T-helper 9 cell (primary cell): ENCODE measurements at places on chromosomes 16 and 17.

DNA sequence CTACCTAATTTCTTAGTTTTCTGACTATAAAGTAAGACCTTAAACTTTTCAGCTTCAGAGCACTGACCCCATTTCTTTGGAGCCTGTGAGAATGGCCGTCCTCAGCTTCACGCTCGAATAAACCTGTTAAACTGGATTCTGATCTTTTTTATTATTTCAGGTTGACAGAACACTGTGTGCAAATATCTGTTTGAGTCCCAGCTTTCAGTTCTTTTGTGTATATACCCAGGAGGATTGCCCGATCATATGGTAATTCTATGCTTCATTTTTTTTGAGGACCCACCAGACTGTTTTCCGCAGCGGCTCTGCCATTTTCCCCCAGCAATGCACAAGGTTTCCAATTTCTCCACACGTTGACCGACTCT, 19.8 kb upstream of the KCNH6 start:
- no peak for DNase-seq

DNA sequence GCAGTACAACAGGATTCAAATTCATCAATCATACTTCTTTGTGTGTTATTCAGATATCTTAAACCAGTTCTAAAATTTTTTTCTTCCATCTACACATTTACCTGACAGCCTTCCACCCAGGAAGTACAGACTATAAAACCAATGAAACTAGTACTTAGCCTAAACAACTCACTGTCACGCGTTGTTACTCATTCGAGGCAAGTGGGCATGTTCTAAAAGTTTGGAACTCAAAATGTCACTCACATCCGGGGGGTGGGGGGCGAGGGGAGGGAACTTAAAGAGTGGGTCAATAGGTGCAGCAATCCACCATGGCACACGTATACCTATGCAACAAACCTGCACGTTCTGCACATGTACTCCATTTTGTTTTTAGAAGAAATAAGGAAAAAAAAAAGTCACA, 90.4 kb upstream of the PLEKHM1 start:
- DNase-seq: no peak

DNA sequence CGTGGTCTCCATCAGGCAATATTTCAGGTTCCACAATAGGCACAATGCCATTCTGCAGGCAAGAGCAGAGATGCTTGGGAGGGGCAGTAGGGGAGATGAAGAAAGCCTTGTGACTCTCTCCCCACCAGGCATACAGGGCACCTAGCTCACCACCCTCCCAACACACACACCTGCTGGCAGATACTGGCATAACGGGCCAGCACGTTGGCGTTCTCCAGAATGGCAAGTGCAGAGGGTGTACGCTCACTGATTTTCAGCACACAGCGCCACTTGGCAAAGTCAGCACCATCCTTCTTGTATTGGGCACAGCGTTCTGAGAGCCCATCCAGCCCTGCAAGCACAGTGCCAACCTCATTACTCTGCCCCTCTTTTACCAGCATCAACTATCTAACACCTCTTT, 2.2 kb downstream of the ALDOC start:
- DNase-seq: no peak

DNA sequence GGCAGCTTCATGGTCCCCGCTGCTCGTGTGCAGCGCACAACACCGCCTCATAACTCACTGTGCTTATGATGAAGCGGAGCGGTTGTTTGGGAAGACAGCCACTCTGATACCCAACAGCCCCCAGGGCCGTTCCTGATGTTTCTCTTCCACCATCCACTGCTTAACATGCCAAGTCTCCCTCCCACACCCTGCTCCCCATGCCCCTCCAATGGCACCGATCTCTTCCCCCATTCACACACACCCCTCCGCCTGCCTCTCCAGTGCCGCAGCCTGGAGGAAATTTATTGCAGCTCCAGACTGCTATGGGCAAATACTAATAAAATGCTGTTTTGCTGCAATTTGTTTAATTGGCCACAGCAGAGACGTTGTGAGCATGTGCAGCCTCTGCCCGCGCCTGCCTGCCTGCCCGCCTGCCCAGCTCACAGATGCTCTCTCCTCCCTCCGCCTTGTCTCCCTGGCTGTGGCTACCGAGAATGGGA, 80.3 kb upstream of the LHX1 start:
- DNase-seq: no peak

DNA sequence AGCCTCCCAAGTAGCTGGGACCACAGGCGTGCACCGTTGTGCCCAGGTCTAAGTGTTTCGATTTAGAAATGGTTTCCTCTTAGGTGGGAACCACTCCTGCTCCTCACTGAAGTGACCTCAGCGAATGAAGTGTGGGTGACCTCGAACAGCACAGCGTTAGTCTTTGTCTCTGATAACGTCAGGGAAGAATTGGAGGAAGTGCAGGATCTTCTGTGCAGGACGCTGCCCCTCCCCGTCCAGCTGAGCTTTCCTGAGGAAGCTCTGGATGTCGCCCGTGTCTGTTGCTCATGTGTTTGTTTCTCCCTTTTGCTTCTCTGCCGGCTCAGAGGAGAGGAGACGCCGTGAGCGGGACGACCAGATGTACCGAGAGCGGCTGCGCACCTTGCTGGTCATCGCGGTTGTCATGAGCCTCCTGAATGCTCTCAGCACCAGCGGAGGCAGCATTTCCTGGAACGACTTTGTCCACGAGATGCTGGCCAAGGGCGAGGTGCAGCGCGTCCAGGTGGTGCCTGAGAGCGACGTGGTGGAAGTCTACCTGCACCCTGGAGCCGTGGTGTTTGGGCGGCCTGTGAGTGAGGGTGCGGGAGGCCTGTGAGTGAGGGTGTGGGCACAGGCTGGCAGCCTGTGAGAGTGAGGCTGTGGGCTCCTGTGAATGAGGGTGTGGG, 15.6 kb downstream of the SPG7 start:
- DNase-seq: no peak

GRCh38 chr16:1543085-1543896, 9.8 kb downstream of the TMEM204 start:
- no peak for DNase-seq

DNA sequence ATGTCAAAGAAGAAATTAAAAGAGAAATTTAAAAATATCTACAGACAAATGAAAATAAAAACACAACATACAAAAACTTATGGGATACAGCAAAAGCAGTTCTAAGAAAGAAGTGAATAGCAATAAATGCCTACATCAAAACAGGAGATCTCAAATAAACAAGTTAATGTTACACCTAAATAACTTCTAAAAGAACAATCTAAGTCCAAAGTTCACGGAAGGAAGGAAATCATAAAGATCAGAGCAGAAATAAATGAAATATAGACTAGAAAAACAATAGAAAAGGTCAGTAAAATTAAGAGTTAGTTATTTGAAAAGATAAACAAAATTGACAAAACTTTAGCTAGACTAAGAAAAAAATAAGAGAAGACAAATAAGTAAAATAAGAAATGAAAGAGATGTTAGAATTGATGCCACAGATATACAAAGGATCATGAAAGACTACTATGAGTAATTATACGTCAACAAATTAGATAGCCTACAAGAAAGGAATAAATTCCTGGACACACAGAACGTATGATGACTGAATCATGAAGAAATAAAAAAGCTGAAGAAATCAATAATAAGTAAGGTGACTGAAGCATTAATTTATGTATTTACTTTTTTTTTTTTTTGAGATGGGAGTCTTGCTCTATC, 100.4 kb downstream of the CEP112 start:
- no peak for DNase-seq

GRCh38 chr16:67170168-67170948, at the start of gene NOL3:
NOL3 (plus strand) TSS chr16:67170538.
- no peak for DNase-seq

GRCh38 chr17:49779739-49780231, 8.7 kb upstream of the KAT7 start:
- no peak for DNase-seq

GRCh38 chr16:31367853-31368252, 12.9 kb downstream of the ITGAX start:
- no peak for DNase-seq

- no peak for DNase-seq
These were observed 1.0 kb upstream of the RHOT1 start for GRCh38 chr17:32141258-32141657.

DNA sequence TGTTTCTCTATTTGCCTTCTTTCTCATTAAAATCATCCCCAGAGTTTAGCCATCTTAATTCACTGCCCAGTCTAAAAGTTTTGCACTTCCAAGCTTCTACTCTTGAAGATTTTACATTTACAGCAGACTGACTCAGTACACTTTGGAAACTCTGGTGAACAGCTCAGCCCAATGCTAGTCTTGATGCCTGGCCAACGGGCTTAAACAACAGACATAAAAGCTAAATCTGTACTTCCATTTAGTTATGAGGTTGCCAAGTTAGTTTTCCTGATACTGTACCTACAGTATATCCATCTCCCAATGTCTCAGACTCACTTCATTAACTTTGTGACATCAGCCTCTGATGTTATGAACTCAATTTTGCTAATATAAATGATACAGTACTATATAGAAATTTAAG, 891.8 kb upstream of the SOX9 start:
- DNase-seq: no peak

- DNase-seq: no peak
These were observed 7.3 kb downstream of the PROCA1 start for GRCh38 chr17:28704219-28704858.

- DNase-seq: no peak
These were observed 428.7 kb upstream of the SALL1 start for GRCh38 chr16:51579652-51580360.

DNA sequence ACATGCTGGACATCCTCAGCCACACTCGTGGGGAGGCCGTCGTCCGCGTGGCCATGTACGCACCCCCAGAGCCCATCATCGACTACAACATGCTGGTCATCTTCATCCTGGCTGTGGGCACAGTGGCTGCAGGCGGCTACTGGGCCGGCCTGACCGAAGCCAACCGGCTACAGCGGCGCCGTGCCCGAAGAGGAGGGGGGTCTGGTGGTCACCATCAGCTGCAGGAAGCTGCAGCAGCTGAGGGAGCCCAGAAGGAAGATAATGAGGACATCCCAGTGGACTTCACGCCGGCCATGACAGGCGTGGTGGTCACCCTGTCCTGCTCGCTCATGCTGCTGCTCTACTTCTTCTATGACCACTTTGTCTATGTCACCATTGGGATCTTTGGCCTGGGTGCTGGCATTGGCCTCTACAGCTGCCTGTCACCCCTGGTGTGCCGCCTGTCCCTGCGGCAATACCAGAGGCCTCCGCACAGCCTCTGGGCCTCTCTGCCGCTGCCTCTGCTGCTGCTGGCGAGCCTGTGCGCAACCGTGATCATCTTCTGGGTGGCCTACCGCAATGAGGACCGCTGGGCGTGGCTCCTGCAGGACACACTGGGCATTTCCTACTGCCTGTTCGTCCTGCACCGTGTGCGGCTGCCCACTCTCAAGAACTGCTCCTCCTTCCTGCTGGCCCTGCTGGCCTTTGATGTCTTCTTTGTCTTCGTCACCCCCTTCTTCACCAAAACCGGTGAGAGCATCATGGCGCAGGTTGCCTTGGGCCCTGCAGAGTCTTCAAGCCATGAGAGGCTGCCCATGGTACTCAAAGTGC, 900 bp downstream of the SPPL2C start:
- DNase-seq: no peak

DNA sequence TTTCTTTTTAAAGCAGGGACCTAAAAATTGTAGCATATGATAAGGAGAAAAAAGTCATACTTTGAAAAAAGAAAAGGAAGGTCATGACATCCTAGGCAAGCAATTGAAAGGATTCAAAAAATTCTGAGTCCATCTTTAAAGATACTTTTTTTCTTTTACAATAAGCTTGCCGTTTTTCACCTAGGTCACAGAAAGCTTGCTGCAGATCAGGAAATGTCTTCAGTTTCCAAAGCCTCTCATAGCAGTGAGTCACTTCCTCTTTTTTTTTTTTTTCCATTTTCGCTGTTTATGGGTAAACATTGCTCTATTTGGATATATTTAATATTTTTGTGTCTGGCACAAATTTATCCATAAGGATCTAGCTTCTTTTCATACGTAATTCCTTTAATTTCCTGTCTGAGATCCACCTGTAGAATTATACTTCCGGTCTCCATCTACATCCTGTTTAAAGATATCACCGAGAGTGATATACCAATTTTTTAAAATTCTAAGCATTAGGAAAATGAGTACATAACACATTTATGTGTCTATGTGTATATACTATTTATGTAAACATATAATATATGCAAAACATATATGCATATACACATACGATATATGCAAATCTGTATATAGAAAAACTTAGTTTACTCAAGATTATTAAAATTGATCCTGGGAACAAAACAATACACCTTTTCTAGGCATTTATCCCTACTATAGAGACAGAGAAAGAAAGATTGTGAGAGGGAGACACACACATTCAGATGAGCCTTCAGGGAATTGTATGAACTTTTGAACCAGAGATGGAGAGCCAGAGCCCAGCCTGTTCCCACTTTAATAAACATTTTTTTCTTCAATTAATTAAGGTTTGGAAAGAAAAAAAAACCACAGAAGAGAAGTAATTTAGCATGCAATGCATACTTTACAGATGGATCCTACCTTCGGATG, 134.4 kb downstream of the SKAP1 start:
- DNase-seq: no peak

DNA sequence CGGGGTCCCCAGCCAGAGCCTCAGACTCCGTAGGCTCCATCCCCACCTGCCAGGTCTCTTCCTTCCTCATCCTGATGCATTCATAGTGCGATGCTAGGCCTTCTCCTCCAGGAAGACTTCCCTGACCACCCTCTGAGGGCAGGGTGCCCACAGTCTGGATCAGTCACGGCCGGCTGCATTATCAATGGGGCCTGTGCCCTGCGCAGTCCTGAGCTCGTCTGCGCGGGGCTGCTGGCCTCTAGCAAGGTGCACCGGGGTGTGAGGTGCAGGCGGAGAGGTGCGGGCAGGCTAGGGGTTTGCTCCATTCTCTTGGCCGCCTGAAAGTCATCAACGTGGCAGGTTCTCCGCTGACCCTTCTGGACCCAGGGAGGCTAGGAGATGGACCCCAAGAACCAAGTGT, 56.9 kb upstream of the ACSF3 start:
- DNase-seq: no peak

DNA sequence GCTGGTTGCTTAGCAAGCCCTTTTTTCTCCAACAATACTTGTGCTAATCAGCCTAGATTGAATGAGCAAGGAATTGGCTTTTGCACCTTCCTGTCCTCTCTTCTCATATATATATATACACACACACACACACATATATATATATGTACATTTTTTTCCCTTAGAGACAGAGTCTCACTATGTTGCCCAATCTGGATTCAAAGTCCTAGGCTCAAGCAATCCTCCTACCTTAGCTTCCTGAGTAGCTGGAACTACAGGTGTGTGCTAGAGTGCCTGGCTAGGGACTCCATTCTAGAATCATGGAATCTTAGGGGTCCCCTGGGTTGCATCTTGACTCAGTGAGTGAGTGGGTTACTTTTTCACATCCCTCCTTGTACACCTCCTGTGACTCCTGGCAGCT, 27.0 kb downstream of the RAI1 start:
- DNase-seq: no peak
